Epithelial cell of proximal tubule (primary cell): ENCODE measurements at places on chromosomes 7 and 10. TPM values are rescaled to one million over a fixed set of nuclear protein-coding genes. Genes with fewer than 3 reads are reported as not detected.

The NODAL gene
- not detected in 2 replicates for total RNA-seq

The CYP3A4 gene
- total RNA-seq, result not detected in 2 replicates

- no peak for DNase-seq
Measured at GRCh38 chr10:76695069-76695468, 942.5 kb downstream of the KCNMA1 start.

DNA sequence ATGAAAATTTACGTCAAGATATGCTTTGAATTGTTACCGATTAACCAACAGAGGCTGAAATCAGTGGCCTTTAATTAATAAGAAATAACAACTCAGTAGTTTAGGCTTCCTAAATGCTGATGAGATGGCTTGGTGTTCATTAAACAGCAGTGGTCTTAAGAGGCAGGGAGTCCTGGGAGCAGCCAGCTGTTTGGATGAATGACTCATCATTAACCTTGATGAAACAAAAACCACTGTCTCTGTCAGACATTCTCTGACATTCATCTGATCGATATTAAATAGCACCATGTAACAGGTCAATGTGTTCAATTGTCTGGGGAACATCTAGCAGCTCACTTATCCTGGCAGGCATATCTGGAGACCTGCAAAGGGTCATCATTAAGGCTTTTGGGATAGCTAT is 234.2 kb upstream of the LRRN3 start:
- no peak for DNase-seq

DNA sequence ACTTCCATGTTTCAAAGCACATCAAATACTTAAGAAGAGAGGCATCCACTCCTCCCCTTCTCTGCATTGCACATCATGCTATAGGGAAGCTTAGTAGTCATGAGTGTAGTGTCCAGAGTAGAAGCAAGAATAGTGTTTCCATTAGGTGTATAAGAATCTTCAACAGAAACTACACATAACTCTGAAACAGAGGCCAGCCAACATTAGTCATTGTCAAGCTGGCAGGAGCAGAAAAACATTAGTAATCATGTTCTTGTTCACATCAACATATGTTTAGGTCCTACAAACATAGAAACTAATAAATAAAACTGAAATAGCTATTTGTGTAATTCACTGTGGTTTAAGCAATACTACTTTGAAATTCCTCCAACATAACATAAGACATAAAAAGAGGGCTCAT is 370.2 kb downstream of the PPP1R3A start:
- peak; percentile 27 for DNase-seq

- no peak for DNase-seq
Measured at GRCh38 chr10:79275431-79275851, 71.8 kb upstream of the PPIF start.

DNA sequence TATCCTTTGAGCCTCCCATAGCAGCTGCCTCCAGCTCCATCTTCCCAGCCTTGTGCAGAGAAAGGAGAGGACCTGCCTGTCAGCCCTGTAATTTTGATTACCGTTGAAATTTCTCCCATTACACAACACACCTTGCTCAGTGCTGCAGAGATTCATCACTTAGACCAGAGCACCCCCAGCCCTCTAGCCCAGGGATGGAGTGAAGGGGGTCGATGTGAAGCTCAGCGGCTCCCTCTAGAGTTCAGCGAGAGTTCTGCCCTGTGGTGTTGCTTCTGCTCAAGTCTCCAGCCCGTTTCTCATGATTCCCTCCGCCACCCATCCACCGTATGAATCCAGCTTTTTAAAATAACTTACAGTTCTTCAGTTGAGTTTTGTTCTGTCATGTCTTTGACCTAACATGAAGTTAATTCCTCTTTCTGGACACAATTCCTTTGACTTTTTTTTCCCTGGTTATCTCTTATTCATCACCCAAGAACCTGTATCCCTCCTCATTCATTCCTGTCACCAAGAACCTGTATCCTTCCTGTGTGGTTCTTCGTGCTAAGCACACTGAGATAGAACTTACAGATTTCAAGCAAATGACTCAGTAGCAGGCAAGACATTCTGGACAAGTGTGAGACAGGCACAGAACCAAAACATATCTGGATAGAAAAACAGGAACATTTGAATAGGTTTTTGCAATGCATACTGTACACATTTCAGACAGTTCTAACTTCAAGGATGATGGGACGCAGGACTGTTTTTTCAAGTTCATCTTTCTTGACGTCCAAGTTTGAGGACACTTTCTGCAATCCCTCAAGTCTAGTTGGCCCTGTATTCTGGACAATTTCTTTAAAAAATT is 35.0 kb upstream of the ZNF32 start:
- DNase-seq, result no peak

GRCh38 chr10:4127518-4128315 is 342.7 kb upstream of the KLF6 start:
- DNase-seq, result no peak

DNA sequence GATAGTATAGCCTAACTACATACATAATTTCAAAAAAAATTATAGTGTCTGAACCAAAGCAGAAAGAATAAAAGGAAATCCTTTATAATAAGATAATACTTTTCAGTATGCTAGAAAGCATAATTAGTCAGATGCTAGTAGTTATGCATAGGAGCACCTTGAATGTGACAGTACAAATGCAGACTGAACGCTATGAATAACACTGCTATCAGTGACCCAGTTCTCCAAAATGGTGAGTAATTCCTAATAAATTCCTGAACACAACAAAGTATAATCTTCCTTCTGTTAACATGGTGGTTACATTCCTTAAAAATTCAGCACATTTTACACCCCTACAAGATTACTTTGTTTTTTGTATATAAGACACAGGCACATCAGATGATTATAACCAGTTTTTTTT is 1.2 kb upstream of the CHPF2 start:
- DNase-seq, result no peak

GRCh38 chr10:70694418-70695141 is 22.3 kb downstream of the ADAMTS14 start:
- DNase-seq, result peak; percentile 13

DNA sequence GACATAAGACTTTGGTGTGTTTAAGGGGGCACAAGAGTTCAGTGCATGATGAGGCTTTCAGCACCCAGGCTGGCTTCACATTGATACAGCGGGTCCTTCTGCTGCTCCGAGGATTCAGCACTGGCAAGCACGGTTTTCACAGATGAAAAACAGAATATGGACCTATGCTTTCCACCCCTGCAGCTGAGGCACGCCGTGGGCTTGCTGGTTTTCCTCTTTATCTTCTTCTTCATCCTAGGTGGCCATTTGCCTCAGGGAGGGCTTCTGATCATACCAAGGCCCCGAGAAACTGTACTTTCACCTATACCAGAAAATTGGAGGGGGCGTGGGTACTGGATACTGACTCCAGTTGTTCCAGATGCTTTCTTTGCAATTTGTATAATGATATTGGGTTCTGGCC is 277.1 kb upstream of the ZNF32 start:
- DNase-seq, result no peak
